Fibroblast of the aortic adventitia (primary cell): ENCODE measurements at places on chromosomes 12 and 14. TPM values are rescaled to one million over a fixed set of nuclear protein-coding genes. Genes with fewer than 3 reads are reported as not detected.

Gene CMKLR1
- 0.54 TPM in 1 of 2 replicates, not detected in the other for total RNA-seq

Gene MUCL1
- total RNA-seq = not detected in 2 replicates

Gene GLI1
- 1.1 TPM in 1 of 2 replicates, not detected in the other for total RNA-seq

Gene TIMM9
- 20.2 and 44.4 TPM in 2 replicates for total RNA-seq

Gene CCDC197
- not detected in 2 replicates for total RNA-seq

Gene LTB4R2
- 3.5 and 18.6 TPM in 2 replicates for total RNA-seq

Gene CLEC9A
- total RNA-seq = not detected in 2 replicates

Gene PRH2
- not detected in 2 replicates for total RNA-seq

Gene TAS2R9
- 0.09 TPM in 1 of 2 replicates, not detected in the other for total RNA-seq

Gene EMP1
- 19.1 and 244 TPM in 2 replicates for total RNA-seq

Gene PRB2
- not detected in 2 replicates for total RNA-seq

Gene ARHGEF25
- total RNA-seq = 18.3 and 64.5 TPM in 2 replicates

Gene LUM
- 88.8 and 582 TPM in 2 replicates for total RNA-seq
